ENCODE measurements at places on chromosomes 2 and 18.

DNA sequence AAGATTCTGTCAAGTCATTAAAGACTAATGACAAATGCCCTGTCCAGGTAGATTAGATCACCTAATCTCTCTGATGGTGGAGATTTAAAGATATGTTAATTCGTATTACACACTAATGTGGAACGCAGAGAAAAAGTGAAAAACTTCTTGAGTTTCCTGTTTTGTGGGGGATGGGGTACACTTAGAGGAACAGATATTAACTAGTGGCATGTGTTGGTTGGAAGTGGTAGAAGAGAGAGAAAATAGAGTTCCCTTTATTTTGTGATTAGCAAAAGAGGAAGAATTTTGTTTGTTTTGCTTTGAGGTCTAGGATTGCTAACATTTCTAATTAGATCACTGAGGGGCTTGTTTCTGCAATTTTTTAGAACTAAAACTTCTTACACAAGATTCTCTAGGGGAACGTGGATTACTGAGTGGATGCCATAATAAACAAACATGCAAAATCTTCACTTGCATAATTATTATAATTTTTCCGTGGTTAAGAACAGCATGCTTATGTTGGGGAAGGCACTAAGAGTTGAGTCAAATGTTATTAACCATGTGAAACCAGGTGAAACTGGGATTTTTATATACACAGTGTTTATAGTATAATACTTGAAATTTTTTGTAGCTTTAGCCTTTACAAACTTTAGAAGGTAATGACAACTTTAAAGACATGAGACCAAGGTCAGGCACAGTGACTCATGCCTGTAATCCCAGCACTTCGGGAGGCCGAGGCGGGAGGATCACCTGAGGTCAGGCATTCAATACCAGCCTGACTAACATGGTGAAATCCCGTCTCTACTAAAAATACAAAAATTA, 97.4 kb upstream of the STK17B start:
- peak overlapping the region; percentile 64 for H3K27ac ChIP-seq
- no peaks in the 10 kb centered on the region for H3K36me3 ChIP-seq

DNA sequence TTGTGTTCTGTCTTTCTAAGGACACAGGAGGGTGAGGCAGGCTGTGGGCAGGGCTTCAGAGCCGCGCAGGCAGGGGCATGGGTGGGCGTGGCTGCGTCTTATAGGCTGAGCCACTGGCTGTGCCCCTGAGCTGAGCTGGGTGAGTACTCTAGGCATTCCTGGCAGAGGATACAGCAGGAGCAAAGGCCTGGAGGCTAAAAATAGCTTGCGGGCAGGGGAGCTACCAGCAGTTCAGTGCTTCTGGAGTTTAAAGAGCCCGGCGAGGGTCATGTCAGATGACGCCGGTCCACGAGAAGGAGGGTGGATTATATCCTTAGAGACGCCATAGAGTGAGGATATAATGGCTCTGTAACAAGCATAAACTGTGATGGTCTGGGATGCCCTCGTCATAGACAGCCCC, 31.5 kb upstream of the PDIA6 start:
- H3K4me3 ChIP-seq, result no peak overlapping the region
- no peaks in the 10 kb centered on the region for H3K27me3 ChIP-seq
- H3K36me3 ChIP-seq, result no peaks in the 10 kb centered on the region

GRCh38 chr2:25250331-25251070, 82.1 kb upstream of the POMC start:
- H3K4me1 ChIP-seq, result peaks cover 6% of the 10 kb centered on the region
- no peak overlapping the region for H3K27ac ChIP-seq
- peaks cover 13% of the 10 kb centered on the region for H3K36me3 ChIP-seq
- H3K4me3 ChIP-seq, result no peak overlapping the region
- no peaks in the 10 kb centered on the region for H3K27me3 ChIP-seq

- no peak overlapping the region for H3K4me3 ChIP-seq
- no peaks in the 10 kb centered on the region for H3K36me3 ChIP-seq
- DNase-seq, result no peak
- H3K27me3 ChIP-seq, result peaks cover 3% of the 10 kb centered on the region
- H3K4me1 ChIP-seq, result no peaks in the 10 kb centered on the region
- no peak overlapping the region for H3K27ac ChIP-seq
These were observed 220.3 kb upstream of the SKOR2 start for GRCh38 chr18:47471784-47472183.

- no peak for DNase-seq
- H3K27me3 ChIP-seq, result no peaks in the 10 kb centered on the region
These were observed 137.6 kb upstream of the BCL2L11 start for GRCh38 chr2:110983133-110983532.

GRCh38 chr2:197997083-197997541, 192.7 kb downstream of the PLCL1 start:
- no peak for DNase-seq
- H3K27me3 ChIP-seq, result no peaks in the 10 kb centered on the region
- no peaks in the 10 kb centered on the region for H3K4me1 ChIP-seq
- H3K27ac ChIP-seq, result no peak overlapping the region

DNA sequence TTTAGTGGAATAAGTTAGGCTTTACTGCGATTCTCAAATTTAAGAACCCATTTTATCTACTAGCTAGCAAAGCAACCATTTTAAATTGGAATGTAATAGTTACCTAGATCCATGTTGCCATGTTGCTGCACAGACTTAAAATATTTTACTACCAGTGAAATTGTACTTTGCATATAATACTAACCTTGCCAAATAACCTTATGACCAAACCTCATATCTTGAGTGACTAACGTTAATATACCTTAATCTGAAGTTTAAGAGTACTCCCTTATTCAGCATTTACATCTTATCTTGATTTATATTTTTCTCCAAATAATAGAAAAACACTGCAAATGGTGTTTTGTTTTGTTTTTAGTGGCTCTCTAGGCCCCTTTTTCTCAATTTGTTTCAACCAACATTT, 50.3 kb upstream of the NAB1 start:
- H3K27ac ChIP-seq, result no peak overlapping the region
- H3K27me3 ChIP-seq, result no peaks in the 10 kb centered on the region
- H3K4me1 ChIP-seq, result no peaks in the 10 kb centered on the region
- DNase-seq, result no peak
- no peaks in the 10 kb centered on the region for H3K36me3 ChIP-seq

DNA sequence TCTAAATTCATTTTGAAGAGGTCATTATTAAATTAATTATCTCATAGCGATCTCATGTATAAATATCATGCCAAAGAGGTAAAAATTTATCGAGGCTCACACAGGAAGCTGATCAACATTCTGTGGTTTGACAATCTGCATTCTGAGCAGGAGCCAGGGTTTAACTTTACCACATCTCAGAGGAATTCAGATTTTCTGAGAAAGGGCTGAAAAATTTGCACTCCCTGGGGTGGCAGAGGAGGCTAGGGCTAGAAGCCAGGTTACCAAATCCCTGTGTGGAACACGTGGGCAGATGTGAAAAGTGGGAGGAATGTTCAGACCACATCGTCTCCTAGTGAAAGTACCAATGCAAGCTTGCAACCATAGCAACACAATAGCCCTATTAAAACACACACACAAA, 63.5 kb upstream of the CTLA4 start:
- H3K27me3 ChIP-seq, result no peaks in the 10 kb centered on the region
- H3K4me3 ChIP-seq, result no peak overlapping the region
- no peaks in the 10 kb centered on the region for H3K4me1 ChIP-seq
- no peak overlapping the region for H3K27ac ChIP-seq

DNA sequence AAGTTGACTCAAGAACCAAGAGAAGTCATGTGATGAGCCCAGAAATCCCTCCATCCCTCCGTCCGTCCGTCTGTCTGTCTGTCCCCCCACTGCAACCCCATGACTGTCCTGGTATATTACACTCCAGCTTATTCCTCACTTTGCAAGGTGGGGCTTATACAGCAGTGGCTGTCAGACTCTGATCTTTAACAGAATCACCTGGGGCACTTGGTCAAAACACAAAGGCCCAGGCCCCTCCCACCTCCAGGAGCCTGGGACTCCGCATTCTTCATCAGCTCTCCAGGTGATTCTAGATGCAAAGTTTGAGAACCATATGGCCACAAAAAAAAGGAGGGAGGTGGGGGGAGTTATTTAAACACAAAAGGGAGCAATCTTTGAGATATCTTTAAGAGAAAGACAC, 61.4 kb downstream of the MYO5B start:
- no peaks in the 10 kb centered on the region for H3K27me3 ChIP-seq
- no peak overlapping the region for H3K4me3 ChIP-seq
- no peaks in the 10 kb centered on the region for H3K36me3 ChIP-seq
- no peaks in the 10 kb centered on the region for H3K4me1 ChIP-seq

DNA sequence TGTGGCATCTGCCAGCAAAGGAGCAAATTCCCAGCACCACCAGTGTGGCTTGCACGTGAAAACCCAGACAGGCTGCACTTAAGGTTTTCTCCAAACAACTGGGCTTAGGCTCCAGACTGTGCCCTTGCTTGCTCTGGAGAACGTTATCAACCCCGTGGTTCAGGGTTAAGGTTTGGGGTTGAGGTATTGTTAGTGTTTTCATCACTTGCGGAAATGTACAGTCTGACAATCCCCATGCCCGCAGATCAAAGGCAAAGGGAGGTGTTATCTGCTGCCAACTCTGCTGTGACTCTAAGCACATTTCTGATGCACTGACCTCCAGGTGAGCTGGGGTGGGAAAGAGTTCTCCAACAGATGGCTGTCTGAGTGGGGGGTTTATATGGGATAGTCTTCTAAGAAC, 253.5 kb upstream of the NT5C1B start:
- H3K4me1 ChIP-seq, result no peaks in the 10 kb centered on the region
- no peaks in the 10 kb centered on the region for H3K36me3 ChIP-seq
- no peak overlapping the region for H3K4me3 ChIP-seq

DNA sequence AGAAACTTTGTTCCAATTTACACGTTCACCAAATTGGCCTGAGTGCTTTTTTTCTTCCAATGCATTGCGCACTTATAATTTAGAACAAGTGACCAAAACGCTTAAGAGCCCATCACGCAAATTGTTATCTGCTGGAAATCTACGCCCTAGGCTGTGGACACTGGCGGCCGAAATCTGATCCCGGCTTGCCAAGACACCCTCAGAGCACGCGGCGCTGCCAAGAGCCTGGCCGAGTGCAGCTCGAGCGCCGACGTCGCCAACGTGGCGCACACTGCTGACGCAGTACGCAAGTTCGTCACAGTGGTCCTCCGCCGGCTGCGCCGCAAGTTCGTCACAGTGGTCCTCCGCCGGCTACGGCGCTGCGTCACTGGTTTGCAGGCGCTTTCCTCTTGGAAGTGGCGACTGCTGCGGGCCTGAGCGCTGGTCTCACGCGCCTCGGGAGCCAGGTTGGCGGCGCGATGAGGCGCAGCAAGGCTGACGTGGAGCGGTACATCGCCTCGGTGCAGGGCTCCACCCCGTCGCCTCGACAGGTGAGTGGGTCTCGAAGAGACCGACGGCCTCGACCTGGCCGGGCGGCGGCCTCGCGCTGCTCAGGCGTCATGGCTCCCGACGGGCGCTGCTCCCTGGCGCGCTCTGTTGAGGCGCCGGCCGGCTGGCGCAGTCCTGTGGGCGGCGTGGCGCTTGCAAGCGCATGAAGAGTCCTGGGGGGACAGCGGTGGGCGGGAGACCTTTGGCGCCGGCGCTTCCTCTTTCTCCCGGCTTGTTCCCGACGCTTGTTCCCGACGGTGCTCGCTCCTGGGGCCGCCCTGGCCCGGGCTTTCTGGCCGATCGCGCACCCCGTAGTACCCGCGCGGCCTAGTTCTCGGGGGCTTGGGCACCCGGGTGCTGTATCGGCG, at the start of gene RANBP2:
TSS of gene RANBP2 (plus strand) at position 334 of the 896 bp plus-strand sequence. CDS start at position 459, 125 bp downstream.
- no peaks in the 10 kb centered on the region for H3K36me3 ChIP-seq
- peak; percentile 92 for DNase-seq
- H3K4me3 ChIP-seq, result peak within 1 kb of the TSS; percentile 96
- H3K4me1 ChIP-seq, result peaks cover 4% of the 10 kb centered on the region
- H3K27me3 ChIP-seq, result no peaks in the 10 kb centered on the region
- peak within 1 kb of the TSS; percentile 99 for H3K27ac ChIP-seq

- DNase-seq, result no peak
- H3K36me3 ChIP-seq, result no peaks in the 10 kb centered on the region
- H3K27ac ChIP-seq, result no peak overlapping the region
- no peak overlapping the region for H3K4me3 ChIP-seq
- no peaks in the 10 kb centered on the region for H3K4me1 ChIP-seq
- no peaks in the 10 kb centered on the region for H3K27me3 ChIP-seq
These were observed 77.9 kb downstream of the OSBPL1A start for GRCh38 chr18:24319757-24320156.

DNA sequence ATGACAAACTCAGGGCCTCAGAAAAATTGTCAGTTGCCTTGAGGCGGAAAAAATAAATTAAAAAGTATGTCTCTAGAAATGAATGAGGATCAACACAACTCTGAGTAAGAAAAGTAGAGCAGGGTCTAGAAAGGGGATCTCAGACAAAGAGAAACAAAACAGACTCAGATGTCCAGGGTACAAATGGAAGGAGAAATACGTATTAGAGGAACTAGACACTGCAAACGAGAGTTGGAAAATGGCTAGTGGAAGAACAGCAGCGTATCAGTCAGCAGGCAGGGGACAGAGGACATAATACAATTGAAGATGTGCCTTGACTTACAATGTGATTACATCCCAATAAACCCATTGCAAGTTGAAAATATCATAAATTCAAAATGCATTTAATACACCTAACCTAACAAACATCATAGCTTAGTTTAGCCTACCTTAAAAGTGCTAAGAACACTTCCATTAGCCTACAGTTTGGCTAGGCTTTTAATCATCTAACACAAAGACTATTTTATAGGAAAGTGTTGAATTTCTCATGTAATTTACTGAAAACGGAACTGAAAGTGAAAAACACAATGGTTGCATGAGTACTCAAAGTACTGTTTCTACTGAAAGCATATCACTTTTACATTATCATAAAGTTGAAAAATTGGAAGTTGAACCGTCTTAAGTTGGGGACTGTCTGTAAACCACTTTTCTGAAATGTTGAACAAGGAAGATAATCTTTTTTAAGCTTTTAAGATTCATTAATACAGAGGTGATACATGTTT, 182.8 kb downstream of the NBAS start:
- H3K4me3 ChIP-seq, result no peak overlapping the region
- no peaks in the 10 kb centered on the region for H3K4me1 ChIP-seq
- no peaks in the 10 kb centered on the region for H3K27me3 ChIP-seq
- DNase-seq, result no peak
- no peak overlapping the region for H3K27ac ChIP-seq
- no peaks in the 10 kb centered on the region for H3K36me3 ChIP-seq

- H3K36me3 ChIP-seq, result no peaks in the 10 kb centered on the region
- no peaks in the 10 kb centered on the region for H3K4me1 ChIP-seq
- H3K27ac ChIP-seq, result no peak overlapping the region
These were observed 91.7 kb upstream of the CTAGE1 start for GRCh38 chr18:22509423-22509822.

GRCh38 chr2:240250150-240250984, 109.9 kb upstream of the OTOS start:
- H3K27ac ChIP-seq, result peak overlapping the region; percentile 82
- no peak for DNase-seq
- no peak overlapping the region for H3K4me3 ChIP-seq
- no peaks in the 10 kb centered on the region for H3K4me1 ChIP-seq
- H3K27me3 ChIP-seq, result no peaks in the 10 kb centered on the region
- no peaks in the 10 kb centered on the region for H3K36me3 ChIP-seq
